ENCODE measurements at places on chromosomes 4 and X.

- no peak for DNase-seq
These were observed 612 bp downstream of the CPLX1 start for GRCh38 chr4:825063-825970.

DNA sequence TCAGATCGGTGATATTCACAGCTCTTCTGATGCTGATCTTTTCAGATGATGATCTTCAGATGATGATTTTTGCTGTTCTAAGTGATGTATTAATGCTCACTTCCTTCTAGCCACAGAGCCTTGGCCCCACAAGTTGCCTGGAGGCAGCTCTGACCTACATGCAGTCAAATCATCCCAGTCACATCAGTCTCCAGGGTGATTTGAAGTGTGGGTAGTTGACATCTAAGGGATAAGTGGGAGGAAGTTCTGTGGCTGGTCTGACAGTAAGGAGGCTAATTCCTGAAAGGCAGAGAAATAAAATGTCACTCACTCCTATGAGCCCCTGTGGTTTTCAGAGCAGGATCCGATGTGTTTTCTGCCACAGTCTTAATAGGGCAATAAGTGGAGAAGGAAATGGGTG lies 79.8 kb upstream of the RPL34 start:
- DNase-seq = no peak

DNA sequence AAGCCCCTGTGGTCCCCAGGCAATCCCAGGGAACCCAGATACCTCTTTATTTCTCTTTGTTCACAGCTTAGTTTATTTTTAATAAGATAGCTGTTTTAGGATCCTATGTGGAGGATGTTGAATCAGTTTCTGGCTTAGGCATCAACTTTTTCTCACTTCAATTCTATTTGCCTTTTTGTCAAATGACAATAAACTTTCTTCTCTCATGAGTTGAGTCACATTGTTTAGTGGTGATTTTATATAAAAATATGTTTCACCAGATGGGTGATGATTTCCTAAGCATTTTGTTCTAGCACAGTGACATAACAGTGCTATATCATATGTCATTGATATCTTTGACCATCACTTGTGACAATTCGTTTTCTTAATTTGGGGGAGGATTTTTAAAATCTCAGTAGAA lies 198.1 kb upstream of the PUDP start:
- DNase-seq = no peak

GRCh38 chr4:139611391-139611790 lies 54.2 kb upstream of the MGST2 start:
- DNase-seq = no peak

- DNase-seq = no peak
These were observed 200.3 kb downstream of the STPG2 start for GRCh38 chr4:97942951-97943350.

DNA sequence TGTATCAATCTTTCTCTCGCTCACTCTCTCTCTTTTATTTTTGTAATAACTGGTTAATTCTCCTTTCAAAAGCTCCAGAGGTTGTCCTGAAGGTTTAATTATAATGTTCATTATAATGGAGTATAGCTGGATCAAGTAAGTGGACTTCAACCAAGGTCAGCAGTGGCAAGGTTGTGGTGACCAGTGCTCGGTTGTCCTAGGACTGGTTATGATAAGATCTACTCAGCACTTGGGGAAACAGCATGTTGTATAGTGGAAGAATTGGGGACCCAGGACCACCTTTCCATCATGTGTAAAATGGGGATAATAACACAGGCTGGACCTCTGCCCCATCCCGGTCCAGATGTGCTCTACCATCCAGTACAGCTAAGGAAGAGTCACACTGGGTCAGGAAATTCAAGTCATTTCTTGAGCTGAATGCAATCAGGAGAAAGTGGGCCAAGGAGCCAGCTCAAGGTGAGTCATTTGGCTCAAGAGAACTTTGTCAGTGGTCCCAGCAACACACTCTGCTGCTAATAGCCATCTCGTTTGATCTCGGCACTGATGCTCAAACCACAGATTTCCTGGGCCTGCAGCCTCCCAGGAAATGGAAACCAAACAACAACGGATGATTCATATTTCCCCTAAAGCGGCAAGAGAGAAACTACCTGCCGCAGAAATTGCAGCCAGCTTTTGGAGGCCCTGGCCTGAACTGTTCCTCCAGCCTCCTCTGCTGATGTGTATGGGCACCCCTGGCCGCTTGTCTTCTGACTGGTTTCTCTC lies 123.6 kb upstream of the RBPJ start:
- DNase-seq = peak; percentile 41

- DNase-seq = no peak
These were observed 595 bp upstream of the NAP1L2 start for GRCh38 chrX:73215246-73215645.

DNA sequence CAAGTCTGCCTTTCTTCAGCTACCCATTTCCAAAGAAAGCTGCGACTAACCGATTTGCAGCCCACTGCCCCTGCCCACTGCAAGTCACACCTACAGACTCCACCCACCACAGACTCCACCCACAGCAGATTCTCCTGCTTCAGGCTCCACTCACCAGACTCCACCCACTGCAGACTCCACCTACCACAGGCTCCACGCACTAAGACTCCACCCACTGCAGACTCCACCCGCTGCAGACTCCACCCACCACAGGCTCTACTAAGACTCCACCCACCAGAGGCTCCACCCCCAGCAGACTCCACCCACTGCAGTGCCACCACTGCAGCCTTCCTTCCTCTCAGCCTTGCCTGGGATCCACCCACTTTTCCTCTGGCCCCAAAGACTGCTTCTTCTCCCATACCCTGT lies 41.3 kb downstream of the ABLIM2 start:
- DNase-seq = no peak

DNA sequence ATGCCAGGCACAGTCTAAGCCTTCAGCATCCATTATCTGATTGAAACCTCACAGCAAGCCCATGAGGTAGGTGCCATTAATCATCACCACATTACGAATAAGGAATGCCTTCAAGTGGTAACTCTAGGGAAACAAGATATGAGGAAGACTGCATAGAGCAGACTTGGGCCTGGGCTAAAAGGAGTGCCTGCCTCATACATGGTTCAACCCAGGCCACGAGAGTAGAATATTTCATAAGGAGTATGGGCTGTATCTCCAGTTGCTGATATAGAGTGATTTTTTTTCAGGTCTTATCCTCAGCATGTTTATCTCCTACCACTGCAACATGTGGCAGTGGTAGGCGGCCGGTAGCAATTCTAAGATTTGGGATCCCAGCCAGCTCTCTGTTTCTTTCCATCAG lies 51.7 kb downstream of the ATP11C start:
- DNase-seq = no peak

DNA sequence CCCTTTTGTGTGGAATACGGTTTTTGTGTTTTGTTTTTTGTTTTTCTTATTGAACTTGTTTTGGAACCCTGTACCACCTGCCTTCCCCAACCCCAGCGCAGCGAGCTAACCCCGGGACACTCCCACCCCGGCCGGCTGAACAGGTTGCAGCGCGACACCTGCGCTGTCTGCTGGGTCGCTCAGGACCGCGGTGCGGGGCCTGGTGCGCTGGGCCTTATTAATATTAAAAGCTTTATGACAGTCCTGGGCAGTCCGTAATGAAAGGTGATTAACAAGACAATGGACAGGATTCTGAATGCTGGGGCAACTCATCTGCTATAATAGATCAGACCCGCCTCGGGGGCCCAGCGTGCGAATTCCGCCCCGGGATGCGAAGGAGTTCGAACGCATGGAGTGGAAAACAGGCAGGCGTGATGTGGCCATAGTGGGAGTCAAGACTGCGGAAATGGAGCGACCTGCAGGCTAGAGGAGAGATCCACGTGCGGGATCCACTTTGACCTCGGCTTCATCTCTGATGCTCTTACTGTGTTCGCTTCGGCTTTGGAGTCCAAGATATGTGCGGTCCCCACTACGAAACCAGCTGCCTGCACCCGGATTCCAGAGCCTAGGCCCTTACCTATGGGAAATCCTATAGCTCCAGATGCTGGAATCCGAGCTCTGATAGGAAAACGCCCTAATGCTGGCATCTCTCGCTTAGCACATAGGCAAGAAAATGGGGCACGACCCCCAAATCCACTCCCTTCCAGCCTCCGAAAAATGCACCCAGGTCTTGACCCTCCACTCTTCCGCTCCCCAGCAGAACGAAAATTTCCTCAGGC lies 69.0 kb upstream of the TMEM33 start:
- no peak for DNase-seq

GRCh38 chr4:65007841-65008439 lies 598.7 kb upstream of the TECRL start:
- no peak for DNase-seq

DNA sequence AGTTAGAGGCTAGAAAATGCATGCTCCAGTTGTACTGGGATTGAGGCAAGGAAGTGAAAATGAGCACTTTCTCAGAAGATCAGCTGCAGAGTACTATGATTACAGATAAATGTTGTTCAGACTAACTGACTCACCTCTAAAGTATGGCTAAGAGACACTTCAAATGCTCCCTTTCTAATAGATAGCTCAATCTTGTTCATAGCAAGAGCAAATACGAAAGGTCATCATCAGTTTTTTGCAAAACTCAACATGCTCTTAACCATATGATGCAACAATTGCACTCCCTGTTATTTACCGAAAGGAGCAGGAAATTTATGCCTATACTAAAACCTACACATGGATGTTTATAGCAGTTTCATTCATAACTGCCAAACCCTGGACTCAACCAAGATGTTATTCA lies 838.4 kb upstream of the INTU start:
- no peak for DNase-seq

DNA sequence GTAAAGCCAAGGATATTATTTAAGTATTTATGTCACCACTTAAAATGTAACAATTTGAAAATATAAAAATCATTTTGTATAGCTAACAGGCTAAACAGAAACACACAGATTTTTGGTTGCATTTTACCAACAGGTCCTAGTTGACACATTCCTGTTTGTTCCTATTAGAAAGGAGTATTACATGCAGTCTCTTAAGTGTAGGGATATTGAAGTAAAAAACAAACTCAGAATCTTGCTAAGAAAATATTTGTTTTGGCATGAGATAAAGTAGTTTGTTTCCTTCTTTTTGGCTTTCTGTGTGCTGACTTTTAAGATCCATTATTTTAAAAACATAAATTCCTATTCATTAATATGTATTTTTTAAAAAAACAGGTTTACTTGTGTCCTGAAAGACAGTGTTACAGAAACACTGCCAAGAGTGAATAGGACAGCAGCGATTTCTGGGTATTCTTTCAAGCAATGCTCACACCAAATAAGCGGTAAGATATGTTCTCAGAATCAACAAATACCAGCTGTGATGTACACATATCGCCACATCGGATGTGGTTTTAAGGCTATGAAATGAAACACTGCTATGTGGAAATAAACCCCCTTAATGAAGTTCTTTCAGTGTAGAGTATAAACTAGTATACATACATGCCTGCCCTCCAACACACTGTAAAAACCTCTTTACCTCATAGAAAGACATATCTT lies 6.9 kb downstream of the F11 start:
- DNase-seq = no peak

DNA sequence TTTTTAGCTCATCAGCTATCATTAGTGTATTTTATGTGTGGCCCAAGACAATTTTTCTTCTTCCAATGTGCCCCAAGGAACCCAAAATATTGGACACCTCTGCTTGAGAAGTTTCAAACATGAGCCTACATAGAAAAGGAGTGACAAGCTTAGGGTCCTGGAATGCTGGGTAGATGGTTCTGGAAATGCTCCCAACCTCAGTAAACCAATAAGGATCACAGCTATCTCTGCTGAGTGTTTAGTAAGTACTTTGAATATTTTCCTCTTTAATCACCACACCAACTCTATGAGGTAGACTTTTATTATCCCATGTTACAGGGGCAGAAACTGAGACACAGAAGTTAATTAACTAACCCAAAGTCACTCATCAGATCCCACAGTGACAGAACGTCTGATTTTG lies 164.9 kb upstream of the KLF3 start:
- DNase-seq = no peak

GRCh38 chrX:39595977-39596376 lies 501.8 kb downstream of the BCOR start:
- no peak for DNase-seq

DNA sequence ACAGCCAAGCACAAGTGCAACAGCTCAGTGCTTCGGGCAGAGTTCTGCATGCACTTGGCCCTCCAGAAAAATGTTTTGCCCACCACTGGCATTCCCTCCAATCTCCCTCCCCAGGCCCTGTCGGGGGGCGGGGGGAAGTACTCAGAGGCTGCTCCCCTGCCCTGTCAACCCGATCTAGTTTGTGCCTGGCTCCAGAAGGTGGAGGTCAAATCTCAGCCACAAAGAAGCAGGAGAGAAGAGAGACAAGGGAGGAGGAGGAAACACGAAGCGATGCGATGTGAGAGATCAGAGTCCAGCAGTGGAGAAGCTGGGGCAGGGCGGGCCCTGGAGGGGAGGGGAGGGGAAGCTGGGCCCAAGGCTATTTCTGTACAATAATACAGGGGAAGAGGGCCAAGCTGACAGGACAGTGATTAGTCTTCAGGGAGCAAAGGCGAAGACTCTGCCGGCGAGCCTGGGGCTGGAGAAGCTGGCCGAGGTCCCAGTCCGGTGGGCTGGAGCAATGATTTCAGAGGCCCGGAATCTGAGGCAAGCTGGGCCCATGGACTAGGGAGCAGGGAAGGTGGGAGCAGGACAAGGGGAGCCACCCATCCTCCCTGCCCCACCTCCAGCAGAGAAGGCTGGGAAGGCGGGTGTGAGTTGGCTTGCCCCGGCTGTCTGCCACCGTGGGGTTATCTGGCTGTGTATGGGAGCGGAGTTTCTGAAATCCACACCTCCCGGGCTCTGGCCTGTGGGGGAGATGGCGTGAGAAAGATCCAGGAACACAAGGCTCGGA lies 167.1 kb downstream of the EFNB1 start:
- no peak for DNase-seq

- no peak for DNase-seq
These were observed 2.1 kb downstream of the TIGD2 start for GRCh38 chr4:89113415-89113814.

DNA sequence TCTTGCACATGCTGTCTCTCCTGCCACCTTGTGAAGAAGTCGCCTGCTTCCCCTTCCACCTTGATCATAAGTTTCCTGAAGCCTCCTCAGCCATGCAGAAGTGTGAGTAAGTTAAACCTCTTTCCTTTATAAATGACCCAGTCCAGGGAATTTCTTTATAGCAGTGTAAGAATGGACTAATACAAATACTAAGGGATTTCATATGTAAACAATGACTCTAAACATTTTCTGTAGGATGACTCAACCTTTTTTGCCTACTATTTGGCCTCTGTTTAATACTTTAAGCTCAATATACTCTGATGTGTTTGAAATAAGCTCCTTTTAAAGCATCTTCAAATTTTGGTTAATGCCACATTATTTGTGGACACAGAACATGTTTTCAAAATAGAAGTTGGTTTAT lies 813.5 kb upstream of the SLIT2 start:
- DNase-seq = no peak

- DNase-seq = no peak
These were observed 39.9 kb upstream of the PCDH19 start for GRCh38 chrX:100449696-100450608.

DNA sequence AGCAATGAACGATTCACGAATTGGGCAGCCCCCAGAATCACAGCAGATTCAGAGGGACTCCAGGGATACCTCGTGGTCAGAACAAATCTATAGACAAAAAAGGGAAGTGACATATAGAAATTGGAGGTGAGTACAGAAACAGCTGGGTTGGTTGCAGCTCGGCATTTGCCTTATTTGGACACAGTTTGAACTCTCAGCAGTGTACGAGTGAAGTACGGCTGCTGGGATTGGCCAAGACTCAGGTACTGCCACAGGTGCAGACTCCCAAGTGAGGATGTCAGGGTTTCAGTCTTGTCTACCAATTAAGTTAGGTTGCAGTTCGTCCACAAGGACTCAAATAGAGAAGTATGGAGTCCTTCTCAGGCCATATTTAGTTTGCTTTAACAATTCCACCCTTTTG lies 28.2 kb downstream of the HTT-AS start:
- no peak for DNase-seq

GRCh38 chr4:7770224-7771050 lies 169.2 kb downstream of the AFAP1 start:
- DNase-seq = no peak

Data from activated CD4-positive, alpha-beta T cell treated with anti-CD3 and anti-CD28 coated beads, Interleukin-2, amount 50 U/mL, for 24 hours (primary cell).